Stomach (tissue), 19 donors: ENCODE measurements at places on chromosomes 5 and 9. TPM values are rescaled to one million over a fixed set of nuclear protein-coding genes. Genes with fewer than 3 reads are reported as not detected.

Gene TMEM171
- total RNA-seq = 1.2 TPM

Gene SSNA1
- total RNA-seq = 43.2 TPM

Gene ENC1
- total RNA-seq = 136 TPM

Gene PCDHA9
- 0.45 TPM for total RNA-seq

Gene TESK1
- 34.6 TPM for total RNA-seq

Gene DMRT2
- not detected for total RNA-seq

Gene EPB41L4B
- total RNA-seq = 27.5 TPM

Gene TMEM8B
- 4.6 TPM for total RNA-seq

Gene PCDHB2
- 0.43 TPM for total RNA-seq

Gene ASS1
- 9.8 TPM for total RNA-seq

Gene ERAP2
- 16.7 TPM for total RNA-seq

Gene ORM2
- 1.2 TPM for total RNA-seq

GRCh38 chr5:160029004-160029403 is 20.1 kb downstream of the TTC1 start:
- H3K27me3 ChIP-seq = no peaks in the 10 kb centered on the region
- H3K36me3 ChIP-seq = peaks cover 62% of the 10 kb centered on the region
- DNase-seq = no peak
- H3K4me3 ChIP-seq = no peak overlapping the region
- peaks cover 29% of the 10 kb centered on the region for H3K4me1 ChIP-seq
- H3K27ac ChIP-seq = peak overlapping the region; percentile 53

DNA sequence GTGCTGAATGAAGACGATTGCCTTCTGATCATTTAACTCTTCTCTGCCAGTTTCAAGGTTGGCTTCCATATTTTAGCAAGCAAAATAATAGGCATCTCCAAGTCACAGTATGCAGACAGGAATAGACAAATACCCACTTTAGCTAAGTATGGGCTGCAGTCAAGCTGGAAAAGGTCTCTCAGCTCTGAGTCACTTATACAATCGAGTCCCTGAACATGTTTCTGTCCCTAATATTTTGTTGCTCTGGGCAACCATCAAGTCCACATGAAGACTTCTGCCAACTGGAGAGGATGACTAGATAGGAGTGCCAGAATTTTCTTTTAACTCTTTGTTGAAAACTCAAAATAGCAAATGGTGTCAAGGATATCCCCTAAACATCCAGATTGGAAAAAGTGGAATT is 575.3 kb downstream of the RAB3C start:
- no peaks in the 10 kb centered on the region for H3K36me3 ChIP-seq
- H3K4me3 ChIP-seq = no peak overlapping the region
- H3K27ac ChIP-seq = no peak overlapping the region
- H3K27me3 ChIP-seq = no peaks in the 10 kb centered on the region
- DNase-seq = no peak

DNA sequence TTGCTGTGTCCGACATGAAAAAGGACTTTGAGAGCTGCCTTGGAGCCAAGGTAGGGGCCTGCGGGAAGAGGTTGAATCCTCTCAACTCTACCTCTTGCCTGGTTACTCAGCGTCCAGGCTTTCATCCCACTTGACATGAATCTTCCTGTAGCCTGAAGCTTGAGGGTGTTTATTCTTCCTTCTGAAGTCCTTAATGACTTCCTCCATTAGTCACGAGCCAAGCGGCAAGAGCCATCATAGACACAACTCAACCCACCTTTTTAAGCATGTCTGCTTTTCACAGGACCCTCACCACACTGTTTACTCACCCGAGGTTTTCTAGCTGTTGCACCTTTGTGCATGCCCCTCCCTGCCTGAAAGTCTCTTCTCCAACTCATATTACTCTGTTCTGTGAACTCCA is 40.2 kb downstream of the ACO1 start:
- peaks cover 79% of the 10 kb centered on the region for H3K36me3 ChIP-seq
- H3K27me3 ChIP-seq = no peaks in the 10 kb centered on the region
- peaks cover 4% of the 10 kb centered on the region for H3K4me1 ChIP-seq

DNA sequence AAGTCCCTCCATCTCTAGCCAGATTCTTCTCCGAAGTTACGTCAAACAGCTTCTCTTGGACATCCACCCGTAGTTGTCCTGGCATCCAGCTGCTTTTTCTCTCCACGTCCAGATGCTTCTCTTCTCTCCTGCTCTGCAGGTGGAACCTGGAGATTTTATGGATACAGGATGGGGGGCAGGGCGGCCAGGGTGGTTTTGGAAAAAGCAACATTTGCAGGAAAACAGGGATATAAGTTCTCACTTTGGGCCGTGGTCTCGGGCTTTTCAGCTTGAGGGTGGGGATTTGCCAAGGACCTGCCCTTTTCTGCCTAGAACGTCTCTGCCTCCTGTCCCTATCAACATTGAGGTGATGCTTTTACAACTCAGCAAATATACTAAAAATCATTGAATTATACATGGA is 1941.6 kb upstream of the C9orf72 start:
- H3K36me3 ChIP-seq = no peaks in the 10 kb centered on the region
- H3K27ac ChIP-seq = no peak overlapping the region
- no peaks in the 10 kb centered on the region for H3K27me3 ChIP-seq
- H3K4me3 ChIP-seq = no peak overlapping the region
- no peaks in the 10 kb centered on the region for H3K4me1 ChIP-seq

- H3K4me3 ChIP-seq = no peak overlapping the region
- DNase-seq = peak; percentile 65
- peaks cover 6% of the 10 kb centered on the region for H3K4me1 ChIP-seq
- H3K27ac ChIP-seq = no peak overlapping the region
Observed at GRCh38 chr9:78213712-78214111, 22.2 kb upstream of the CEP78 start.

GRCh38 chr9:73050065-73050816 is 97.4 kb upstream of the ALDH1A1 start:
- no peak for DNase-seq
- H3K4me3 ChIP-seq = no peak overlapping the region
- H3K27ac ChIP-seq = no peak overlapping the region
- no peaks in the 10 kb centered on the region for H3K36me3 ChIP-seq
- peaks cover 10% of the 10 kb centered on the region for H3K4me1 ChIP-seq

- peaks cover 7% of the 10 kb centered on the region for H3K4me1 ChIP-seq
- no peak overlapping the region for H3K4me3 ChIP-seq
- no peaks in the 10 kb centered on the region for H3K27me3 ChIP-seq
- H3K27ac ChIP-seq = no peak overlapping the region
Observed at GRCh38 chr9:581673-582497, 259.6 kb upstream of the DMRT1 start.

DNA sequence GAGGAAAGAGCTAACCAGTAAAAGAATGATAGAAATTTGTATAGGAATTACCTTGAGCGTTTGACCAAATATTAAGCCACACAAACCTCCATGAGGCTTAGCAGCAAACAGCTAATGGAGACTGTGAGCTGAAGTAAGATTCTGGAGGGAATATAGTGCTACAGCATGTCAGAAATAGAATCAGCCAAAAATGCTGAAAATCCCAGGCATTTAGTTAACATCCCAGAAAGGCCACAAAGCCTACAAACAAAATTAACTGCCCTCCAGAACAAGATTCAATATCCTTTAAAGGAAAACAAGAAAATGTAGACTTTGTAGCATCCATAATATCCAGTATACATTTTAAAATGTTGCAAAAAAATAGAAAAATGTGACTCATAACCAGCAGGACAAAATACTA is 257.8 kb upstream of the TUSC1 start:
- H3K4me1 ChIP-seq = no peaks in the 10 kb centered on the region
- no peak overlapping the region for H3K27ac ChIP-seq
- no peak overlapping the region for H3K4me3 ChIP-seq
- DNase-seq = no peak
- no peaks in the 10 kb centered on the region for H3K36me3 ChIP-seq

GRCh38 chr5:135497971-135498636 is 37.7 kb downstream of the NEUROG1 start:
- DNase-seq = no peak
- H3K4me3 ChIP-seq = no peak overlapping the region
- H3K36me3 ChIP-seq = no peaks in the 10 kb centered on the region
- no peaks in the 10 kb centered on the region for H3K4me1 ChIP-seq
- peaks cover 19% of the 10 kb centered on the region for H3K27me3 ChIP-seq
- no peak overlapping the region for H3K27ac ChIP-seq

DNA sequence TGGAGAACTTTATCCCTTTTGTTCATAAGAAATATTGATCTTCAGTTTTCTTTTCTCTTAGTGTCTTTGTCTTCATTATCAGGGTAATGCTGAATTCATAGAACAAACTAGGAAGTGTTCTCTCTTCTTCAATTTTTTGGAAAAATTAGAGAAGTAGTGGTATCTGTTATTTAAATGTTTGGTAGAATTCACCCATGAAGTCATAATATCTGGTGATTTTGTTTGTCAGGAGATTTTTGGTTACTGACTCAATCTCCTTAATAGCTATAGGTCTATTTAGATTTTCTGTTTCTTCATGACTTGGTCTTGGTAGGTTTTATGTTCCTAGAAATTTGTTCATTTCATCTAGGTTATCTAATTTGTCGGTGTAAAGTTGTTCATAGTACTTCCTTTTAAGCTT is 45.4 kb upstream of the STARD4 start:
- DNase-seq = no peak
- no peak overlapping the region for H3K4me3 ChIP-seq
- peaks cover under 1% of the 10 kb centered on the region for H3K4me1 ChIP-seq
- no peaks in the 10 kb centered on the region for H3K36me3 ChIP-seq

DNA sequence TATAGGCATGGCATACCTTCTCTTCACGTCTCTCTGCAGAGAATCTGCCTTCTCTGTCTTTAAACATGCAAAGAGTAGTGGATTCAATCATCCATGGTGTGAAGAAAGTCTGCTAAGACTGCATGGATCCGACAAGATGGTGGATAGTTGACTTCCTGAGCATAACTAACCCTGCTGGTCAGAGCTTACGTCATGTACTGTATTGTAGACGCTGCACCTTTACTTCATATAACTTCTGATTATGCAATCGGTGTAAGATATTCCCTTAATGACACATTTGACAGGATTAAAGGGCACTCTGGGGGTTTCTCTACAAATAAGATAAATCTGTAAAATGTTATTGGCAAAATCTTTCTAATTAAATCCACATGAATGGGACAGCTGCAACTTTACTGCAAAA is 240.3 kb upstream of the NREP start:
- H3K4me1 ChIP-seq = no peaks in the 10 kb centered on the region
- H3K36me3 ChIP-seq = no peaks in the 10 kb centered on the region
- no peak for DNase-seq
- H3K27me3 ChIP-seq = no peaks in the 10 kb centered on the region

DNA sequence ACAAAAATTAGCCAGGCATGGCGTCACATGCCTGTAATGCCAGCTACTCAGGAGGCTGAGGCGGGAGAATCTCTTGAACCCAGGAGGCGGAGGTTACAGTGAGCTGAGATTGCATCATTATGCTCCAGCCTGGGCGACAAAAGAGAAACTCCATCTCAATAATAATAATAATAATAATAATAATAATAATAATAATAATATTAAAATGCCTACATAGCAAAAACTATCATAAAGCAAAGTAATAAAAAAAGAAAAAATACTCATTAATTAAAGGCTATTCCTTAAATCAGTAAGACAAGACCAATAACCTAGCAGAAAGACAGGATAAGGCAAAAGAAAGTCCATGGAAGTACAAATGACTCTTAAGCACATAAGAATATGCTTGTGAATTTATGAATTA is 50.0 kb downstream of the MRPS27 start:
- no peaks in the 10 kb centered on the region for H3K36me3 ChIP-seq
- H3K4me1 ChIP-seq = no peaks in the 10 kb centered on the region
- H3K27ac ChIP-seq = no peak overlapping the region
- no peak for DNase-seq
- H3K27me3 ChIP-seq = no peaks in the 10 kb centered on the region
- no peak overlapping the region for H3K4me3 ChIP-seq

DNA sequence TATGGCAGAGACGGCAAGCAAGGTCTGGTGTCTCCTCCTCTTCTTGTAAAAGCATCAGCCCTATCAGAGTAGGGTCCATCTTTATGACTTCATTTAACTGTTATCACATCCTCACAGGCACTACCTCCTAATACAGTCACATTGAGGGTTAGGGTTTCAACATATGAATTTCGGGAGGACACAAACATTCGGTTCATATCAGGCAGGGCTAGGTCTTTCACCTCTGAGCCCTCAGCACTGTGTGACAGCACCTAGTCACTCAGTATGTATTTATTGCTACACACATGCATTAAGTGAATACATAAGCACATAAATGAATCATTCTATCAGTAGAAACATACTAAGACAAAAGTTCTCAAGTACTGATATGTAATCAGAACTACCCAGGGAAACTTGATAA is 9.4 kb upstream of the BTF3 start:
- H3K4me1 ChIP-seq = no peaks in the 10 kb centered on the region
- H3K27me3 ChIP-seq = peaks cover 11% of the 10 kb centered on the region
- H3K36me3 ChIP-seq = no peaks in the 10 kb centered on the region
- no peak for DNase-seq
- no peak overlapping the region for H3K4me3 ChIP-seq

DNA sequence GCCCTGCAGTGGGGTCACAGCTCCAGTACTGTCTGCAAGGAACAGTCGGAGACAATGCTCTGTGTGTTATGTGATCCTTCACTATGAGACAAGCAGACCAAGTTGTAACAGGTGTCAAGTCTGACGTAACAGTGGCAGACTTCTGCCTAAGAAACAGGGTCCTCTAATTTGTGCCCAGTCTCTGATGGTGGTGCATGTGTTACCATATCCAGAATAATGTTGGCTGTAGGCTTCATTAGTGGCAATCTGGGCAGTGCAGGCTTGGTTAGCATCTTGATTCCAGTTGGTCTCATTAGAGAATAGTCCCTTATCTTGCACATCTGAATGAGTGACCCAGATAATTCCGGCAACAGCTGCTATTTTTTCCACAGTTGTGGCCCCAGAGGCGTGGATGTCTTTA is 33.8 kb downstream of the ZNF131 start:
- H3K4me1 ChIP-seq = no peaks in the 10 kb centered on the region
- DNase-seq = no peak
- H3K27me3 ChIP-seq = no peaks in the 10 kb centered on the region
- no peaks in the 10 kb centered on the region for H3K36me3 ChIP-seq
- no peak overlapping the region for H3K4me3 ChIP-seq
- no peak overlapping the region for H3K27ac ChIP-seq

DNA sequence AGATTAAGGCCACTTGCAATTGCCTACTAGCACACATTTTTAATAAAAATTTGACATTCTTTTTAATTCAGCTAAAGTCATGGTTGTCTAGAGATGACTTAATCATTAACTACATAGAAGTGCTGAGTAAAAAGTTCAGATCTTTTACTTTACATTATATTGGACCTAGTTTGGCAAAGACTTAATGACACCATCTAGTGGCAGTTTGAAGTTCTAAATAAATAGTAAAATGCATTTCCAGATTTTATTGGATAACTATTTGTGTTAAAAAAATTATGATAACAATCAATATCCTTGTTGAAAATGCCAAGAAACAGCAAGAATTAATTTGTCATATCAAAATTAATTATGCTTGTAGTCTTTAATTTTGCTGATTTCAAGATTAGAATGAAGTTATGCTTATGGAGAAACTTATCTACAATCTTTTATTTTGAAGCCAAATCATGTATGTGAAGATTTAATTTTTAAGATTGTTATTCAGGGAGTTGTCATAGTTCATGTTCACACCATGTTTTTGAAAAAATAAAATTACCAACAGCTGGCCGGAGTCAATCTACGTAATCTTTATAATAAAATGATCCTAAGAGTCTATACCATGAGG is 69.6 kb upstream of the PJA2 start:
- H3K4me1 ChIP-seq = peaks cover 10% of the 10 kb centered on the region
- no peak overlapping the region for H3K4me3 ChIP-seq
- H3K27ac ChIP-seq = no peak overlapping the region
- no peak for DNase-seq

GRCh38 chr9:135612437-135612836 is 26.9 kb downstream of the GLT6D1 start:
- no peaks in the 10 kb centered on the region for H3K4me1 ChIP-seq
- no peak for DNase-seq
- H3K36me3 ChIP-seq = no peaks in the 10 kb centered on the region
- H3K4me3 ChIP-seq = no peak overlapping the region
- H3K27ac ChIP-seq = no peak overlapping the region
